T follicular helper cell (primary cell): ENCODE measurements at places on chromosomes 6 and 20.

DNA sequence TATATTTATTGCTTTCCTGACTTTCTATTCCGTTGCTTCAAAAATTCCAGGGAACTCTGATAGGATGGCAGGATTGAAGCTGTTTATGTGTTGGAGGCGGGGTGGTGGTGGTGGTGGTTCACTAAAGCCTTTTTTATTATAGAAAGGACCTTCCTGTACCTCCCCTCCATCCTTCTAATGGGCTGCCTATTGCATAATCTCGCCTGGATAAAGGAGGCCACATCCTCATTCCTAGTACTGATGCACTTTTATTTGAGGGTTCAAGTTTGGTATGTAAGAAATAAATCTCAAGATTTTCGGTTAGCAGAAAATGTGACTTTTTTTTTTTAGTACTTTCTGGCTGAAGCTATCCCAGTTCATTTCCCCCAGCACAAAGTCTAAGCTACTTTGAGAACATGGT lies 18.7 kb upstream of the CTAGE9 start:
- DNase-seq = no peak

GRCh38 chr6:43481075-43481474 lies 3.7 kb downstream of the TJAP1 start:
- DNase-seq = no peak

GRCh38 chr6:14807130-14807529 lies 438.7 kb upstream of the JARID2 start:
- no peak for DNase-seq

DNA sequence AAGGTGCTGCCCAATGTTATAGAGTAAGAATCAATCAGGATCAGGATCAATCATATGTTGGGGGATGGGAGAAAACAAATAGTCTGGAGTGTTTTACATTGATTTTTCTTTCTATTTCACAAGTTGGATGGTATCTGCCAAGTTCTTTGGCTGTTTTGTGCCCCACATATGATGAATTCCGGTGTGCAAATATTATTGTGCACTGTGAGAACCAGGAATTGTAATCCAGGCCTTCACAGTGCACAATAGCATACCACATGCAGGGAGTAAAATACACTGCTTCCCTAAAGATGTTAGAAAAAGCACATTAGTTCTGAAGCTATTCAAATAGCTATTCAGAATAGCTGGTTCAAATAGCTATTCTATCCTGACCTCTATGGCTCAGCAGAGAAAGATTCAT lies 133.7 kb downstream of the LCA5 start:
- DNase-seq = no peak

DNA sequence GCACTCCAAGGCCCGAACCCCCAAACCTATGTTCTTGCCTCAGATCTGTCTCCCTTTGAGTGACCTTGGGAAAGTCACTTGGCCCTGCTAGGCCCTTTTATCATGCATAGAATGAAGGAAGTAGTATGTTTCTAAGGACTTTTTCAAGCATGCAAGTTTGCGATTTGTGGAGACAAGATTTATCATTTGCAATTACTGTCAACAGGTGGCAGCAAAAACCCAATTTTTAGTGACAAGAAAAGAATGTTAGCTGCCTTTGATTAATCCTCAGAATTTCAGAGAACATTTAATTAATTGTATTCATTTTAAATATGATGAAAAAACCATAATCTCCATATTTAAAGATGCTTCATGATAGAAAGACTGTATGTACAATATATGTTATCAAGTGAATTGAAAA lies 28.3 kb upstream of the PREP start:
- DNase-seq = no peak

- DNase-seq = no peak
Observed at GRCh38 chr6:157070403-157071107, 252.8 kb downstream of the TMEM242 start.

DNA sequence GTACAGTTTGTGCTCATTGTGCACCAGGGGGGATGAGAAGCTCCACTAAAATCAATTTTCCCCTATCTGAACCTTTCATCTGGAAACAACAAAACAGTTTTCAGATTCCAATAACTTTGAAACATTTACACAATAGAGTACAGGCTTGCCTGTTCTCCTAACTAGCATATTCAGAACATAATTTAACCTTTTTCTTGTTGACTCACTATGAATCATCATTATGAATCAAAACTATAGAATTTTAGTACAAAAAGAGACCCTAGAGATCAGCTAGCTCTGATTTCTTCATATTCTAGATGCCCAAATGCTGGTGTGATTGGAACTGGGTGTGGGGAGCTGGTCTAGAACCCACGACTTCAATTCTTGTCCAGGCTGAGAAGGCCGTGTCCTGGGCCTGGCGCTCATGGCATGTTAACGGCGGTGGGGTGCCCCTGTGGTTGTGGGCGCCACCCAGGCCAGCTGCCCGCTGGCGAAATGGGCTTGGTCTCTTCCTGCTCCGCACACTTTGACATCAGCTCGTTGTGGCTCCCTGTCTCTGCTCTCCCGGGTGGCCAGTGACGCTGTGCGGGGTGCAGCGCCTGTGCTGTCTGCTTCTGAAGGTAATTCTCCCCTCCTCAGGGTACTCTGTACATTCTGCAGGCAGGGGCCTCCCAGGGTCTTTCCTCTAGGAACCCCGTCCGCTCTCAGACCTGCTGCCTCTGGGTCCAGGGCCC lies 29.9 kb upstream of the AGPAT4 start:
- DNase-seq = no peak

- no peak for DNase-seq
Observed at GRCh38 chr6:29696147-29697125, 15.5 kb upstream of the ZFP57 start.

DNA sequence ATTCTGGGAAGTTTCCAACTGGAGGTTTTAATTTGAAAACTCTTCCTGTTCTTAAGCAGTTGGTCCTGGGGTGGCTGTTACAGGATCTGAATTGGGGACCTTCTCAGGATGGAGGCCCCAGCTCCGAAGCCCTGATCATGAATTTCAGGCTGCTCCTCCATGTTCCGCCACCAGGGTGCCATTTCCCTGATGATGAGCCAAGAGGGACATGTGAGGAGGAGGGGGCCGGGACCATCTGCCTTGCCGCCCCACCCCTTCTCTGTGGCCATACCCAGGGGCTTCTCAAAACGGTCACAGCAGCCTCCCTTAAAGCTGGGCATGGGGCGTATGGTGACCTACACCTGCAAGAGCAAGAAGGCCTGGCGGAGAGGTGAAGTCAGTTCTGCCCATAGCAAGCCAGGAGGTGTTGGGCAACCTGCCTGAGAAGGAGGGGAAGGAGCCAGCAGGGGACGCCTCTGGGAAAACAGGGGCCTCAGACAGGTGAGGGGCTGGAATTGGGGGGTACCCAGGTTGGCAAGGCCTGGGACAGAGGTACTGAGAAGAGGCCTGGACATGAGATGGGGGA lies 3.6 kb upstream of the BAK1 start:
- DNase-seq = no peak

- DNase-seq = no peak
Observed at GRCh38 chr20:6726761-6727160, 40.7 kb upstream of the BMP2 start.

DNA sequence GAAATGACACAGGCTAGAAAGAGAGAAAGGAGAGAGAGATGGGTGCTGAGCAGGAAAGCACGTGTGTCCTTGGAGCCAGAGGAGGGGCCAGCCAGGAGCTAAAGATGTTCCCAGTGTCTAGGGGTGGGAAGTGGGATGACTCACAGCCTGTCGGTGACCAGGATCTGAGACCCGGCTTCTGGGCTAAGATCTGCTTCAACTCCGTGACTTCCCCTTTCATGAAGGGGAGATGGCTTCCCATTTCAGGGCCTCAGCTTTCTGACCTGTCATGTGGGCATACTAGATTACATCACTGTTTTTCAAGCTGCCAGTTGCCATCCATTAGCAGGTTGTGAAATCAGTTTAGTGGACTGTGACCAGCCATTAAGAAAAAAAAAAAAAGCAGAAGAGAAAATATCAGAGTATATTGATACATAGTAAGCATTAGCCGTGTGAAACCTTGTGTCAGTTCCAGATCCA lies 5.4 kb downstream of the TGM3 start:
- DNase-seq = no peak

GRCh38 chr20:14012671-14013070 lies 17.4 kb downstream of the MACROD2 start:
- DNase-seq = no peak

DNA sequence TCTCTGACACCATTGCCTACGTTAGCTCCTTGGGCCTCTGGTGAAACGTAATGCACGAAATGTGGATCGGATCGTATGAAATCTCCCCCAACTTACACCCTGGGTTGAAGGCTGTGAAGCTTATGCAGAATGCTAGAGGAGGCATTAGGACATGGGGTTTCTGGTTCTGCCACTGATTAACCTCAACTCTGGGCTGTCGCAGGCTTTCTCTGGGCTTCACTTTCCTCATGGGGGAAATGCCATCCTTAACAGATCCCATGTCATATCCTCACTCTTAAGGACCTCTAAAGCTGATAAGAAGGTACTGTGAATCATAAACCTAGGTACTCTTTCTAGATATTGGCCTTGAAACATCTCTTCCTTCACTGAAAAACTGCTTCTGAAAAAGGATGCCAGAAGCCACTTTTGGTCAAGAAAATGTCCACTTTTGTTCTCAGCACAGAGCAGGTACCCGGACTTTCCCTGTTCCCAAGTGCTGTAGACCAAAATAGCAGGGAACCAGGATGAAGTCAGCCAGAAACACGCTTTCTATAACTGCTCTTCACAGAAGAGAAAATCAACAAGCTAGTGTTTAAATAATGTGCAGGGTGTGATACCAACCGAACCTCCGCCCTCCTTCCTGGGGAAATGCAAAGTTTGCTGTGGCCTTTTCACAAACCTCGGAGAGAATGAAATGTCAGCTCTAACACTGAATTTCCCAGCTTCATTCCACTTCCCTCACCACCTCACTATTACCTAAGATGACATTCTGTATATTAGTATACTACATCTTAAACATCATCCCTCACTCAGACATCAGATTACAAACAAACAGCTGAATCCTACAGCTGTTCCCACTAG lies 118.9 kb downstream of the BACH2 start:
- DNase-seq = no peak

- no peak for DNase-seq
Observed at GRCh38 chr6:121436960-121437850, 1.8 kb downstream of the GJA1 start.

DNA sequence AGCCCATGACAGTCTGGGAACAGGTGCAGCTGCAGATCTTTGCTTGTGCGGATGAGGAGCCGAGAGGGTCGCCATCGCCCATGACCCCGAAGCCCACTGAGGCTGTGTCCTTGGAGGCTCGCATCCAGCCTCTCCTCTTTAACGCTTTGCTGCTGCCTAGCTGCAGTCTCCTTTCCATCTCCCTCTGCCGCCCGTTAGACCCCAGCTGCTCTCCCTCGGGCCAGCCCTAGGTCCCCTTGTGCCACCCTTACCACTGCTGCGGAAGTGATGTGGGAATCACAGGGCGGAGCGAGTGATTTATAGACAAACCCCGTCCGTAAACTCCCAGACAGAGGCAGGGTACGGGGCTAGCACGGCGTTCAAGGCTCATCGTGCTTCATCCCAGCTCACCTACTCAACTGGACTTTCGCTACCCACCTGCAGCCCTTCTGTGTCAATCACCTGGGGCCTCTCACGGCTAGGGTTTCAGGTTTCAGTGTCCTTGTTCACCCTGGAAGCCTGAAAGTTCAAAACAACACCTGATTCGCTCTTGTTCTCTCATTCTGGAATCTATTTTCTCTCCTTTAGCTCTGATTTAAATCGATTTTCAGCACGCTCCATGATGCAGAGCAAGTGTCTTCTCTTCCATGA lies 76.1 kb downstream of the PAX1 start:
- no peak for DNase-seq

- no peak for DNase-seq
Observed at GRCh38 chr6:112770308-112770707, 423.2 kb downstream of the RFPL4B start.

- DNase-seq = no peak
Observed at GRCh38 chr20:12055161-12055560, 137.5 kb downstream of the BTBD3 start.

DNA sequence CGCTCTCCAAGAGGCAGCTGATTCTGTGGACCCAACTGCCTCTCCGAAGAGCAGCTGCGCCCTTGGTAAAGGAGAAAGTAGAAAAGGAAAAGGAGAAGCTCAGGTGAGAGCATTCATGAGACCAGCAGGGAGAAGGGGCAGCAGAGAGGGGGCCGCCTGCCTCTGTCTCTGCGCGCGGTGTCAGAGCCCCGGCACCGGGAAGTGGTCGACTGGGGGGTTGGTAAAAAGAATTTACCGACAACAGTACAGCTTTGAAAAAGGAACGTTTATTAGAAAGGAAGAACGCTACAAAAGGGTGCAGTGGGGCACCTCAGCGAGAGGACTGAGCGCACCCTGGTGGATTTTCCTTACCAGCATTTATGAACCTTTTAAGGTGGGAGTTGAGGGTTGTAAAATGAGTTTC lies 61.9 kb downstream of the GPR6 start:
- DNase-seq = no peak

DNA sequence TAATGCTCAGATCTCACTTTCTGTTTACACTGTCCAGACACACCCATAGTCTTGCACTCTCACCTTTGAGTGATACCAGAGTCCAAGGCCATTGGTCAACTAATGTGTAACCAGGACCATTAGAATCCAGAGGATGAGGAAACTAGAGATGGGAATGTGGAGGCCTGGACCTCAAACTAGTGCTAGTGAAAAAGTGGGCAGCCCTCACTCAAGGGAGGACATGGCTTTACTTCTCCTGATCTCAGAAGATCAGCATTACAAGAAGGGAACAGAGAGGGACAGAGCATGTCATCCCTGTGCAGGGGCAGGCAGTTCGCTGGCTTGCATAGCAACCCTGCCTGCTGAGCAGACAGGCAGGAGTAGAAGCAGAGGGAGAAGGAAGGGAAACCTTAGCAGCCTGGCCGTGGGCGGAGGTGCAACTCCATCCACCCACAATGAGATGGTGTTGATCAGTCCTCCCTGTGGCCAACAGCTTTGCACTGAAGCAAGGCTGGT lies 22.6 kb upstream of the XRN2 start:
- DNase-seq = no peak
